ENCODE measurements at places on chromosomes 3 and 15.

GRCh38 chr15:52566889-52567288 lies 1.9 kb downstream of the ARPP19 start:
- no peak for DNase-seq

DNA sequence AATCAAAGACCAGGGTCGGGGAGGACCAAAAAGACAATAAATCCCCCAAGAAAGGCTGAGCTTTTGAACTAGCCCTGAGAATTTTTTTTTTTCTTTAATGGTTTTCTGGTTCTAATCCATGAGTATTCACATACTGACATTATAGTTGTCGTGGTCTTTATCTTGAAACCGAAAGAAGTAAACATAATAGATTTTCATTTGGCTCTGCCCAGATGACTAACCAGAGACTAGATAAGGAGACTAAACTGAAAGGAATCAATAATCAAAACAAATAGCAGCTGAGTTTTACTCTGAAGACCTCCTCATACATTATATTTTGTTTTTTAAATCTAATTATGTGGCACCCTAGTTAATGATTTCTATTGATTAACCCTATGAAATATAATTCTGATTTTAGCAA lies 381.4 kb downstream of the CNTN3 start:
- no peak for DNase-seq

DNA sequence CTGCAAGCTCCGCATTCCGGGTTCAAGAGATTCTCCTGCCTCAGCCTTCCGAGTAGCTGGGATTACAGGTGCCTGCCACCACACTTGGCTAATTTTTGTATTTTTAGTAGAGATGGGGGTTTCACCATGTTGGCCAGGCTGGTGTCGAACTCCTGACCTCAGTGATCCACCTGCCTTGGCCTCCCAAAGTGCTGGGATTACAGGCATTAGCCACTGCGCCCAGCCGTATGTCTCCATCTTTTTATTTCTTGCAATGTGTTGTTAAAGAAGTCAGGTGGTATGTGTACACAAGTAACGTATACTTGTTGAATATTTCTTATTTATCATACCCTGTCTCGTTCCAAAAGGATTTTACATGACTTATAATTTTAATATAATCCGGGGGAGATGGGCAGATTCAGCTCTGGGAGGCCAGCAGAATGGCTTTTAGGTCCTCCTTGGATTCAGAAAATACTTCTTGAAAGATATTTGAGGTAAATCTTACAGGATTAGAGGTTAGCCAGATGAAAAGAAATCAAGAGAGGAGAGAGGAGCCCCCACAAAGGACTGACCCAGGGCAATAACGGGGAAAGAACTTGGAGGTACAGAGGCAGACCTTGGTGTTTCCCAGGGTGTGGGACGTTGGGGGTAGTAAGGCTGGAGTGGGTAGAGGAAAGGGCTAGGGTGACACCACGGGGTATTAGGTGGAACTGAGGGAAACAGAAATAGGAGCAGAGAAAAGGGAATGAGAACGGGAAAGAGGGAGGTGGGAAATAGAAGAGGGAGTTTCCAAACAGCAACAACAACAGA lies 27.2 kb upstream of the MUC20 start:
- DNase-seq = no peak

DNA sequence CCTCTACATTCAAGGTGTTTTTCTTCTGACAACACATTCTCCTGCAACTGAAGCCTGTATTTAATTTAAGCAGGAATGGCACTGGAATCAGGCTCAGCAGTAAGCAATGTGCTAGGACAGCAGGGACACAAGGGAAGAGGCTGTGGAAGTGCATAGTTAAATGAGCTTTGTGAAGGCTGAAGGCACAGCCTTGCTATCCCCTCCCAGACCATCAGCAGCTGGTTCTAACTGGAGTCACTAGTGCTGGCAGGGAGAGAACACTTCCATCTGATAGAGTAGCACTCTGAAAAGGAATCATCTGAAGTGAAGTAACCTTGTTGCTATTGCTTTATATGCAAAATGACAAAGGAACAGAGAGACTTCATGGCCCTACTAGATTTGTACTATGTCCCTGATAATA lies 14.7 kb downstream of the UQCC5 start:
- DNase-seq = no peak

- no peak for DNase-seq
Measured at GRCh38 chr15:48202068-48202467, 4.0 kb upstream of the SLC12A1 start.

DNA sequence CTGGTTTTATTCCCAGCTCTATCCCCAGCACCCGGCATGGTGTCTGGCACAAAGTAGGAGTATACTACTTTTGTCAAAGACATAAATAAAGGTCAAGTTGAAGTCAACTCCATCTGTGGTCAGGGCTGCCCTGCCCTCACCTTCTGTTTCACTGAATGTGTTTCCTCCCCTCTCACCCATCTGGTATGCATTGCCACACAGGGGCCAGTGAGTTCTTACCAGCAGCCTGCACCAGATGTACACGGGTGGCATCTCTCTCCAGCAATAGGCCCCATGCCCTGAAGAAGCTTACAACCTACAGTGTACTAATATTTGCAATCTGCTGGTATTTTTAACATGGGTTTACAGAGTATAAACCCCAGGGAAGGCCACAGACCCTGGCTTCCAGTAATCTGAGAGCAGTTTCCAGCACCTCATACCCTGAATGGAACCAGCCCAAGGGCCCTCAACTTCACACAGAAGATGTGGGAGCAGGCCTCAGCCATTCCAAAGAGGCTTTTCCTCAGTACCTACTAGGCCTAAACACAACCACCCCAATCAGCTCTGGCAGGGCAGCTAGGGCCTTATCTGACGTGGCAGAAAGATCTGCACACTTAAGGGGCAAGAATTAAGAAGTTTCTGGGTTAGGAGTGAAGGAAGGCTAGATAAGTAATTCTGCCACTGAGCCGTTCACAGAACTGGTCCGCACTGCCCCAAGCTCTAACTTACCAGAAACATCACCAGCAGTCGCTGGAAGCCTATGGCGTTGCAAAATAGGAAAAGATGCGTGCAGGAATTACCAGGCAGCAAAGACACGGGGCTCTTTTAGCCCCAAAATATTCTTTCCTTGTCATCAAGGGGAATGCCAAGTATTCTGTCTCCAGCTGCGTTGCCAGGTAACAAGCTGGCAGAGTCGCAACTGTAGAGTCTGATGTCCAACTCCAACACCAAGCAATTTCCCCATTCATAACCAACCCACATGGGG lies 2.1 kb downstream of the IDH2 start:
- DNase-seq = no peak

- DNase-seq = no peak
Measured at GRCh38 chr3:12508291-12508700, 24.0 kb downstream of the TSEN2 start.

DNA sequence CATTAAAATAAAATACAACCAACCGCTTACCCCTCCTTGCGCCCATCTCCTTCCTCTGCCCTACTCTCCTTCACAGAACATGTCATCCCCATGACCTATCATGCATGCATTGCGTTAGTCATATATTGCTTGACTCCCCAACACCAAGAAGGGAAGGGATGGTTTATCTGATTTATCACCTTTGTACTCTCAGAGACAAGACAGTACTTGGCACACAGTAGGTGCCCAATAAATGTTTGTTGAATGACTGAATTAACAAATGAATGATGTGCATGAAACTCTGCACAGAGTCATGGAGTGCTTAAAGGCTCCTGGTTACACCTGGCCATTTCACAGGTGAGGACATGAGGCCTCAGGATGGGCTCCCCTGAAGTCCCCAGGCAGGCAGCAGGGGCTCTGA lies 59.7 kb downstream of the IQSEC1 start:
- DNase-seq = no peak

DNA sequence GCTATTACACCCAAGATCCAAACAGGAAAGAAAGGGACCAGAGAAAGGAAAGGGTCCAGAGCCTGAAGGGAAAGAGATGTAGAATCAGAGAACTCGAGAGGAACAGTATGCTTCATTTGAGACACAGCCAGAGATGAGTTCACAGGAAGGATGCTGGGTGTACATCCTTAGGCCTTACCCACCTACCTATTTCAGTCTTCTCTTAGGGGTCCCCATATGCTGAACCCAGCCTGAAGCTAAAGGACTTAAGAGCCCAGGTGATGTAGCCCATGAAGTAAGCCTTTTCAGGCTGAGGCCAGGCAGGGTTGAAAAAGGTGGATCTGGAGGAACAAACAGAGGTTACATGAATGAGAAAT lies 338.0 kb upstream of the KCNH8 start:
- no peak for DNase-seq

DNA sequence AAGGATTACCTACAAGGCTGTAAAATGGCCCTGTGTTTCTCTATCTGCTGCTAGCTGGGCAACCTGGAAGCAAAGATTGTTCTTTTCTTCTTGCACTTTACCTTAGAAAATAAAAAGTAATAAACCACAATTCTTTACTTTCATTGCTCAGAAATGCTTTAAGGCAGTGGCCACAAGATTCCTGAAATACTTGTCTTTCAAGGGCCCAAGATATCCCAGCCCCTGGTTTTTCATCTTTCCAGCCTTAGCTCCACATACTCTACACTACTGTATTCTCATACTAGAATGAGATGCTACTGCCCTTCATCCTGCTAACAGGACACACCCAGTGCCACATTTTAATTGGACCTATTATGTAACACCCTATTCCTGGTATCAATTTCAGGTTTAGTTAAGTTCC lies 78.9 kb downstream of the GTF2E1 start:
- no peak for DNase-seq

GRCh38 chr3:127183931-127184869 lies 8.7 kb upstream of the PRR23E start:
- no peak for DNase-seq

DNA sequence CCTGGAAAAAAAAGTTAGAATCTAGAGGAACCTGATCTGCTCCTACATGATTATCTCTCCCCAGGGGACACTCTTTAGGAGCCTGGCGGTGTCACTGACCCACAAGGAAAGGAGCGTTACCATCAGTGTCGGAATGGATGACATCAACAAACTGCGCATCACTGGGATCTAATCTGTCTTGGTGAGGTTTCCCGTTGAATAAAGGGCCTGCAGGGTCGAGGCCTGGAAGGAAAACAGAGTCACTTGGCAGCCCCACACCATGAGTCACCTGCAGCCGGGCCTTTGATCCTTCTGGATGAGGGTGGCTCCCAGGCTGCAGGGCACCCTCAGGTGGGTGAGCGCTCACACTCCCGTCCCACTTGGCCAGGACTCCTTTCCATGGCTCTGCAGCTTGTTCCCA lies 25.0 kb downstream of the LIPH start:
- no peak for DNase-seq

GRCh38 chr15:28113394-28114113 lies 14.4 kb upstream of the OCA2 start:
- no peak for DNase-seq

- DNase-seq = no peak
Measured at GRCh38 chr3:11297126-11297525, 24.9 kb downstream of the ATG7 start.

- DNase-seq = no peak
Measured at GRCh38 chr3:25532431-25533162, 104.5 kb downstream of the RARB start.

GRCh38 chr15:97966924-97967620 lies 6.6 kb downstream of the ARRDC4 start:
- DNase-seq = no peak

- DNase-seq = no peak
Measured at GRCh38 chr15:63010386-63010785, 32.2 kb upstream of the TPM1 start.

GRCh38 chr3:48656841-48657281 lies 5.8 kb downstream of the CELSR3 start:
- no peak for DNase-seq

- DNase-seq = no peak
Measured at GRCh38 chr15:29162411-29162810, 107.2 kb downstream of the NSMCE3 start.

- DNase-seq = no peak
Measured at GRCh38 chr3:125331243-125331642, 43.9 kb downstream of the ZNF148 start.

- DNase-seq = no peak
Measured at GRCh38 chr3:9193211-9193610, 56.2 kb downstream of the SRGAP3 start.

DNA sequence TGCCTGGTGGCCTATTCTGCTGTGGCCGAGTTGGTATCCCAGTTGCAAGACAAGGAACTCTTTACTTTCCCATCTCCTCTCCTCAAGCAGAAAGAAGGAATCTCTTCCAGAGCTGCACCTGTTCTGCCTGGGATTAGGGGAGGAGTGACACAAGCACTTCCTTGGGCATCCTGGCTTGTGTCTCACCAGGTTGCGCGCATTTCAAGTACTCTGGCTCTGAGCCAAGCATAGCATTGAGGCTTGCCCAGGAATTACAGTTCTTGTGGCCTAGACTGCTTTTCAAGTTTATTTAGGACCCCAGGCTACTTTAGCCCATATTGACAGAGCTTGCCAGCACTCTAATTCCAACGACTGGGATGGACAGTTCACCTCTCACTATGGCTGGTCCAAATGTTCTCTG lies 150.5 kb downstream of the RSRC1 start:
- no peak for DNase-seq

GRCh38 chr15:42206406-42206805 lies 1.7 kb downstream of the VPS39 start:
- DNase-seq = no peak

- no peak for DNase-seq
Measured at GRCh38 chr3:100089812-100090668, 24.3 kb downstream of the FILIP1L start.

GRCh38 chr3:38219609-38220197 lies 45.9 kb upstream of the SLC22A13 start:
- no peak for DNase-seq

GRCh38 chr3:100057716-100058575 lies 56.4 kb downstream of the FILIP1L start:
- no peak for DNase-seq

- no peak for DNase-seq
Measured at GRCh38 chr3:141407047-141407446, 38.7 kb downstream of the ZBTB38 start.

Data from stimulated activated CD8-positive, alpha-beta memory T cell treated with anti-CD3 and anti-CD28 coated beads, Interleukin-4, amount 100 ng/mL, for 24 hours (primary cell).